ENCODE measurements at places on chromosomes 4 and X. TPM values are rescaled to one million over a fixed set of nuclear protein-coding genes. Genes with fewer than 3 reads are reported as not detected.

- DNase-seq = no peak
Observed at GRCh38 chr4:45569619-45570018, 554.2 kb downstream of the GABRG1 start.

DNA sequence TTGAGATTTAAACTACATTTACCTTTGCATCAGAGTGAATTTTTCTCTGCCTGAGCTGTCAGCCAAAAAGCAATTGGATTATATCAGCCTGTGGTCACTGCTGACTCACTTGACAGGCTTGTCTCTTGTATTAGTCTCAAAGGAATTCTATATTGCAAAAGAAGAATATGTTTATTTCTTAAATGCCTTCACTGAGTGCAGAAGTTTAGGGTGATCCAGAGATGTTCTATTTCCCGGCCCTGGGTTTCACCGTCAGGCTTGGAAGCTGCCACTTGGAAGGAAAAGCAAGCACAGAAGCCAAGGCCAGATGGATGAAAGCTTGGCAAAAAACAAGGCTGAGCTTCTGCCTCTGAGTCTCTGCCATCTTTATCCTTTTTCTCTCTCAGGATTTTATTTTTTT, 80.9 kb downstream of the FAM114A1 start:
- no peak for DNase-seq

GRCh38 chr4:43471950-43472349, 579.4 kb downstream of the GRXCR1 start:
- no peak for DNase-seq

Gene CD40LG
- not detected for polyA plus RNA-seq

DNA sequence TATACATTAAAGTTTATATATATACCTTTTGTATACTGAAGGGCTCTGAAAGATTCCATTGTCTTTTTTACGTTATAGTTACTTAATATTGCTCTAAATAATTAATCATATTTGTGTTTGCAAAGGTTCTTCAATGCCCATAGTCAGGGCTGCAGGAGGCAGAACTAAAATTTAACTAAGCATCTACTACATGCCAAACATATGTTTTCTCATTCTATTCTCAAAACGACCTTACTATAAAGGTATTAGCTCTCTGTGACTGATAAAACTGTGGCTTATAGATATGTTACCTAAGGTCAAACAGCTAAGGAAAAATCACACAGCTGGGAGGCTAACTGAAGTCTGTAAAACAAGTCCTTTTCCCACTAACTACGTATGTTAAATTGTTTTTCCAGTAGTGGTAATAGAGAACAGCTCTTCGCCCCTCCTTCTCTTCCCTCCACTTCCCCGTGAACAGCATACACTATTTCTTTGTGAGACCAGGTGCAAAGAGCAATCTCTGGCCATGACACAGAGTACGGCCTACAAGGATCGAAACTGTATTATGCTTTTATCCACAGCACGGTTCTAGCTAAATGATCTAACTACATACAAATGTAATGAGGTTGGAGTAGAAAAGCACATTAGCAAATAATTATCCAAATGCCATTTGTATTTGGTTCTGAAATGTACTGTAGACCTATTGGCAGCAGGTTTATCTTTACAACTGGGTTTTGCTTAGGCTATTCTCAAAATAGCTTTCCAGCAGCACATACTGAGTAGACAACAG, 1.7 kb downstream of the CNOT6L start:
- DNase-seq = peak; percentile 14

- no peak for DNase-seq
Observed at GRCh38 chrX:43813898-43814297, 68.4 kb downstream of the MAOB start.
